ENCODE measurements at places on chromosomes 2 and 18.

- H3K4me3 ChIP-seq = no peak overlapping the region
- no peaks in the 10 kb centered on the region for H3K36me3 ChIP-seq
- H3K27me3 ChIP-seq = no peaks in the 10 kb centered on the region
- no peak overlapping the region for H3K27ac ChIP-seq
- no peaks in the 10 kb centered on the region for H3K4me1 ChIP-seq
Measured at GRCh38 chr18:52220062-52220591, 119.9 kb upstream of the DCC start.

- H3K27me3 ChIP-seq = peaks cover 11% of the 10 kb centered on the region
- no peak for DNase-seq
- H3K36me3 ChIP-seq = no peaks in the 10 kb centered on the region
- H3K4me1 ChIP-seq = no peaks in the 10 kb centered on the region
- no peak overlapping the region for H3K4me3 ChIP-seq
- no peak overlapping the region for H3K27ac ChIP-seq
Measured at GRCh38 chr18:506264-506663, 5.8 kb upstream of the COLEC12 start.

DNA sequence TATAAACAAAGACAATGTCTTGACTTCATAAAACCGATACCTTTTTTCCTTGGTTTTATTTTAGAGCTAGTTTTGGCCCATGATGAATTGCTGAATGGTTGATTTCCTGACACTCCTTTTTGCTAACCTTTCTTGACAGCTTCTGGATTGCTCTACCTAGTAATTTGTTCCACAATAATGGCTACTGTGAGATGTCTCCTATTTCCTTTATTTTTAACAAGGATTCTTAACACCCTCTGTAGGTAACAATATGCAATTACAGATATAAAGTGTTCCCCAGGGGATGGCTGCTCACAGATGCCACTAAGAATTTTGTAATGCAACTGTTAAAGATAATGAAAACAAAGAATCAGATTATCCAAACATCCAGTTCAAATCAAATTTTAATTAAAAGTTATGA is 100.8 kb upstream of the ATP5MC3 start:
- no peak for DNase-seq
- H3K4me1 ChIP-seq = peaks cover 3% of the 10 kb centered on the region
- no peaks in the 10 kb centered on the region for H3K36me3 ChIP-seq
- no peaks in the 10 kb centered on the region for H3K27me3 ChIP-seq
- H3K4me3 ChIP-seq = no peak overlapping the region
- no peak overlapping the region for H3K27ac ChIP-seq

GRCh38 chr18:44180683-44181082 is 500.0 kb upstream of the SETBP1 start:
- H3K4me3 ChIP-seq = no peak overlapping the region
- H3K27ac ChIP-seq = no peak overlapping the region
- no peaks in the 10 kb centered on the region for H3K27me3 ChIP-seq
- H3K36me3 ChIP-seq = no peaks in the 10 kb centered on the region
- no peaks in the 10 kb centered on the region for H3K4me1 ChIP-seq

- DNase-seq = no peak
- H3K4me3 ChIP-seq = no peak overlapping the region
- H3K4me1 ChIP-seq = peaks cover 72% of the 10 kb centered on the region
Measured at GRCh38 chr18:12843420-12844350, 40.4 kb downstream of the PTPN2 start.

GRCh38 chr2:147364597-147364996 is 480.2 kb upstream of the ACVR2A start:
- H3K4me1 ChIP-seq = peaks cover 9% of the 10 kb centered on the region
- H3K27me3 ChIP-seq = no peaks in the 10 kb centered on the region
- no peaks in the 10 kb centered on the region for H3K36me3 ChIP-seq
- H3K4me3 ChIP-seq = no peak overlapping the region

DNA sequence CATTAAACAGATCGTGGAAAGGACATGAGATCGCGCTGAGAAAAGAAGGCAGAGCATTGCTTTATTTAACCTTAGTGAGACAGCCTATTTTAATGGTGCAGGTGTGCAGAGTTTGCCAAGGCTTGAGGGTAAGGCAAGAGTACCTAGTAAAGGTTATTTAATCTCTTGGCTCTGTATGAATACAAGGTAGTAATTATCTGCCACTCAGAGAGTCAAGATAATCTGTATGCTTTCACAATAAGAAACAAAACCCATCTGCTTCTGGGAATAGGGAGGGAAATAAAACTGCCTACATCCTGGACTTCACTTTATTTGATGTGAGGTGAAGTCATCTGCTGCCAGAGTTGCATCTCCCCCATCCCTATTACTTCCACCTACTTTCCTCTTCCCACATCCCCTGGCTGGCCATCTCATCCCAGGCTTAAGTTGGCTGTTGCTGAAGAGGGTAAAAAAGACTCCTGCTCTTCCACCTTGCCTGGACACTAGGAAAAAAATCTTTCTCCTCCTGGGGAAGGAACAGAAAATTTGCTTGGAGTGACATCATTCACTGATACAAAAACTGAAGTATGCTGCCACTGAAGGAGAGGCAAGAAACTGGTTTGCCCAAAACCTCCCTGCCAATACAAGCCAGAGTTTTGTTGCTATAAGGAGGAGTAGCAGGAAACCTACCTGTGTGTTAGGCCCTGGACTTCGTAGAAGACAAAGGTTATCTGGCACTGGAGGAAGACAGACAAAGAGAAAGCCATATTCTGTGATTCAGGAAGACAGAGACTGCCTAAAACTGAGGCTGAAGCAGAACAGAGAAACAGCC is 35.8 kb upstream of the ARHGAP25 start:
- no peak for DNase-seq
- no peak overlapping the region for H3K27ac ChIP-seq
- no peaks in the 10 kb centered on the region for H3K27me3 ChIP-seq
- no peak overlapping the region for H3K4me3 ChIP-seq
- H3K4me1 ChIP-seq = no peaks in the 10 kb centered on the region
- H3K36me3 ChIP-seq = no peaks in the 10 kb centered on the region

GRCh38 chr2:187576906-187577305 is 22.7 kb upstream of the TFPI start:
- H3K4me3 ChIP-seq = no peak overlapping the region
- H3K36me3 ChIP-seq = no peaks in the 10 kb centered on the region
- H3K27ac ChIP-seq = no peak overlapping the region

DNA sequence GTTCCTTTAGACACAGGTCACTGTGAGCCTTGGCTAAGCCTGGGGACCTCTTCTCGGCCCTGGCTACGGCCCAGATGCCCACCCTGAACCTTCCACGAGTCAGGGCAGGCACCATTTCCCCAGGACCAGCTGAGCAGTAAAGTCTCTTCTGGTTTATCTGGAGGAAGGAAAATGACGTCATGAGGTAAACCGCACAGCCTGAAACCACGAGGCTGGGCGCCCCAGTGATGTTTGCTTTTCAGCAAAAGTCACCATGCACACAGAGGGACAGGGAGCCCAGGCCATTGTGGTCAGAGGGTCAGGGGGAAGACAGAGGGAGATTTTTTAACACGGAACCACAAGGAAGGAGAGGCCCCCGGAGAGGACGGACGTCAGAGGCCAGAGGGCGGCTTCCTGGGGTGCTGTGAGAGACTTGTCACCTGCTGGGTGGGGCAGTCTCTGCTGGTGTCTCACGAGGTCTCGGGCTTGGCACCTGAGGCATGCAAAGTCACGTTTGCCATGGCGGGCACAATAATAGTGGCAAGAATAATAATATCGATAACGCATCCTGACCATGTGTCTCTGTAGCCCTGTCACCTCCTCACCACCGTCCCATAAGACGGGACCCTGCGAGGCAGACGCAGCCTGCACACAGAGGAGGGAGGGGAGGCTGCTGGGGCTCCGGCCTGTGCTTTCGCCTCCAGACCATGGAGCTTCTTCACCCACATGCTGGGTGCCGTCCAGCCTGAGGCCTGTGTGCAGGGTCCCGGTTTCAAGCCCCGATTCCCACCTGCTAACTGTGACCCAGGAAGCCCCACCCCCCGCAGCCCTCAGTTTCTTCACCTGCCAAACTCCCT is 33.2 kb upstream of the FOSL2 start:
- H3K4me3 ChIP-seq = peak overlapping the region; percentile 70
- peaks cover 2% of the 10 kb centered on the region for H3K27me3 ChIP-seq
- peak; percentile 83 for DNase-seq
- H3K4me1 ChIP-seq = peaks cover 79% of the 10 kb centered on the region
- H3K36me3 ChIP-seq = peaks cover 5% of the 10 kb centered on the region

GRCh38 chr18:75496151-75496550 is 68.6 kb upstream of the SMIM21 start:
- H3K36me3 ChIP-seq = no peaks in the 10 kb centered on the region
- H3K27ac ChIP-seq = no peak overlapping the region
- H3K27me3 ChIP-seq = peaks cover 19% of the 10 kb centered on the region
- H3K4me3 ChIP-seq = no peak overlapping the region

- peaks cover 5% of the 10 kb centered on the region for H3K4me1 ChIP-seq
- no peak overlapping the region for H3K27ac ChIP-seq
- no peaks in the 10 kb centered on the region for H3K36me3 ChIP-seq
- H3K27me3 ChIP-seq = no peaks in the 10 kb centered on the region
- no peak overlapping the region for H3K4me3 ChIP-seq
Measured at GRCh38 chr2:100976645-100977391, 25.3 kb upstream of the RPL31 start.
